ENCODE measurements at places on chromosomes 4 and X.

- no peak for DNase-seq
Measured at GRCh38 chr4:185786422-185786821, 25.6 kb downstream of the SORBS2 start.

DNA sequence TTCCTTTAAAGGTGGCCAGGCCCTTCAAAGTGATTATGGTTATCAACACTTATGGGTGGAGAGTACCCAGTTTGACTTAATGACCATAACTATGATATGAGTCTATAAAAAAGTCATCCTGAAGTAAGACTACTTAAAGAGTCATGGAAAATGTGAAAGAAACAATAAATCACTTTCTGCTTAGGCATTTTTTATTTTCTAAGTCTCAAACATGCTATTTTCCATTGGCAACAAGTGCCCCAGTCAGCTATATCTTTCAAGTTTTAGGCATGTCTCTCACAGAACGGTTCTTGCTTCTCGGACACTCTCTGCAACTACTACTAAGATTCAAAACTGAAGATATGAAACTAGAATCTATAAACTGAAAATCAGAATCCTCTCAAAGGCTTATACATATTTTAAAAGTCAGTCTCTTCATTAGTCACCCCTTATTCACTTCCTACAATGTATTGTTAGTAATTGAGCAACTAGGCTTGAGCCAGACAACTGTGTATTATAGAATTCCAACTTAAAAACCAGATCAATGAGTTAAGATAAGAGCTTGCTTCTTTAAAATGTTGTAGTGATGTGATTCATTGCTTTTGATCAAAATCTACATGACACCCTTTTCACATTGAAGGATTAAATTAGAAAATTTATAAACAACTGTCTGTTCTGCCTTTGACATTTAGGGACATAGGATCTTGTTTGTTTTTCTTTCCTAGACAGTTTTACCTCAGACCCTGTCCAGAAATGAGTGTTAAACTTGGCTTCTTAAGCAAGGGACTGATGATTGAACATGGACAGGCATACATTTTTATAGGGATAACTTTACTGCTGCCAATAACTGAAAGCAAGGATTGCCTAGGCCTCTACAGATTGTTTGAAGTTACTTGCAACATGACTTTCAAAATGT, 2.9 kb downstream of the ANTXR2 start:
- DNase-seq, result no peak

DNA sequence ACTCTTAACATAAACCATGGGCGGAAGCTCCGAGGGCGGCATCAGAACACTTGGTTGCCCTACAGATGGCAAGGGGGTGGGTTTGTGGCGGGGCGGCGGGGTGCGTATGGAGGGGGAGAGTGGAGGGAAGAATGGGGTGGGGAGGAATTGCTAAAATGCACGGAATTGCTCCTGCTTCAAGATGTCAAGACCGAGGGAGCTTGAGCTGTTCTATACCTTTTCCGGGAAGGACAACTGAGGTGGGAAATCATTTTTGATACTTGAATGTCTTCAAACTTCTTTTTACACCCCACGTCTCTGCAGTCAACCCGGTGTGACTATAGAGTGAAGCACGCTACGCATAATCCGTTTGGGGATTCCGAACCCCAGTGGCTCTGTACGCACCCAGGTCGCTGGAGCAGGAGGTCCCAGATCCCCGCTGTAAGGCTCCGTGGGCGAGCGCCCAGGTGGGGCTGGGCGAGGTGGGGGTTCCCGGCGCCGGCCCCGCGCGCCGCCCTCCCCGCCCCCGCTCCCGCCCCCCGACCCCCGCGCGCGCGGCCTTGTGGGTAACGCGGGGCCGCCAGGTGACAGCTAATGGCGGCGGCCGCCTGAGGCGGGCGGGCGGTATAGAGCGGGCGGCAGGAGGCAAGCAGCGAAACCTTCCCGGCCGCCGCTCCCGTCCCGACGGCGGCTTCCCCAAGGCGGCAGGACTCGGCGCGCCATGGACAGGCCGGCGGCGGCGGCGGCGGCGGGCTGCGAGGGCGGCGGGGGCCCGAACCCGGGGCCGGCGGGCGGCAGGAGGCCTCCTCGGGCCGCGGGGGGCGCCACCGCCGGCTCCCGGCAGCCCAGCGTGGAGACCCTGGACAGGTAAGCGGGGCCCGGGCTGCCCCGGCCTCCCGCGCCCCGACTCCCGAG, at the start of gene MTMR1:
Gene MTMR1, plus strand, starts transcription at position 566 of the 894 bp plus-strand sequence. Its CDS starts 135 bp downstream, at position 701.
- DNase-seq, result peak; percentile 29

DNA sequence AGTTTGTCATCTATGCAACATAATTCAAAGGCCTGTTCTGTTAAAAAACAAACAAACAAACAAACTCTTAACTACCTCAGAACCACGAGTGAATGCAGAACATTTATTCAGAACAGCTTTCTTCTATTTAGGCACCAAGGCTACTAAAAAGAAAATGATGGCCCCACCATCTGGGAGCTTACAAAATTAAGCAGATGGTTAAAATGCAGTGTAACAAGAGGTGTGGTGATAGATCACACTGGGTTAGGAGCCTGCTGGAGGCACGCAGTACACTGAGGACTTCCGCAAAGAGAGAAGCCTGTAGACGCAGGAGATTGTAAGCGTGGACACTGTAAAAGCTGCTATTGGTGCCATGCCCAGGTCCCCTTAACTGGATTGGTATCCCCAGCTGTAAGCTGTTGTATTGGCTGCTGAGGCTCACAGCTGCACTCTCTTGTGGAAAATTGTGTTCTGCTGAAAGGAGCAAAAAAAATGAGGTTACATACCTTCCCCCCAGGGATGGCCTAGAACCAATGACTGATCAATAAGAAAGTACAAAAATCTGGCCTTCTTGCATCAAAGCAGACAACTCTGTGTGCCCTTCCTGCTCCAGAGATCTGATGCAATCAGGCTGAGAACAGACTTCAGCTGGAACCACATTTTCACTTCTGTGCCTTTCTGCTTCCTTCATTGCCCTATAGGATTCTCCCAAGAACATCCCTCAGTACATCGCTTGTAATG, 60.0 kb downstream of the SHROOM3 start:
- DNase-seq, result no peak

GRCh38 chr4:1830642-1831228, 25.2 kb downstream of the LETM1 start:
- no peak for DNase-seq
